ENCODE measurements at places on chromosomes 7 and 10.

DNA sequence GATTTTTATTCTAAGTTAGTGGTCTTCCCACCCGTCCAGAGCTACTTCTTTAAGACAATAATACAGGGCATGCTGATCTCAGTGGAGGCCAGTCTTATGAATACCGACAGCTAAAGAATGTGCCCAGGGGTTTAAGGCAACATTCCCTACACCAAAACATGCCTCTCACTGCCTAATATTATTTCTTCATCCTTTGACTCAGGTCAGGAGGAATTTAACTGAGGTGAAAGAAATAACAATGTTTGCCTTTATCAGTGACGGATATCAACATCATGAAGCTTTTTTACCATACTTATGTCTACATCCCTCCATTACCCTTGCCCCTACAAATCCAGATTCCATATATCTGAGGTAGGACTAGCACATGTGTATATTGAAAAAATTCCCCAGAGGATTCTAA lies 33.3 kb upstream of the TES start:
- no peak for DNase-seq

- no peak for DNase-seq
Observed at GRCh38 chr10:97943294-97943693, 87.1 kb downstream of the CRTAC1 start.

DNA sequence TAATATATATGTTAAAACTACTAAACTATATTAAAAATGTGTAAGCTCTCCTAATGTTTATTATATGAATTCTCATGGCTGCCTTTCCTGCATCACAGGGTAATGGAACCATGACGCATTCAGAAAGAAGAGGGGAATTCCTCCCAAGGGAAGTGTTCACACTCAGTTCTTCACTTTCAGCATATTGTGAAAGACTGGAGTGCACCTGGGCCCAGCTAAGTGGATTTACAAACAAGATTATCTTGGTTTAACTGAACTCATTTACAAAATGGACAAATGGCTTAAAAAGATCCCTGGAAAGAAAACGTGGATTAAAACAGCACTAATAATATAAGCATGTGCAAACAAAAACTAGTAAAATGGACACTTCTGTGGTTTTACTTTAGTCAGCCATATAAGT lies 149.8 kb downstream of the DOCK4 start:
- no peak for DNase-seq

DNA sequence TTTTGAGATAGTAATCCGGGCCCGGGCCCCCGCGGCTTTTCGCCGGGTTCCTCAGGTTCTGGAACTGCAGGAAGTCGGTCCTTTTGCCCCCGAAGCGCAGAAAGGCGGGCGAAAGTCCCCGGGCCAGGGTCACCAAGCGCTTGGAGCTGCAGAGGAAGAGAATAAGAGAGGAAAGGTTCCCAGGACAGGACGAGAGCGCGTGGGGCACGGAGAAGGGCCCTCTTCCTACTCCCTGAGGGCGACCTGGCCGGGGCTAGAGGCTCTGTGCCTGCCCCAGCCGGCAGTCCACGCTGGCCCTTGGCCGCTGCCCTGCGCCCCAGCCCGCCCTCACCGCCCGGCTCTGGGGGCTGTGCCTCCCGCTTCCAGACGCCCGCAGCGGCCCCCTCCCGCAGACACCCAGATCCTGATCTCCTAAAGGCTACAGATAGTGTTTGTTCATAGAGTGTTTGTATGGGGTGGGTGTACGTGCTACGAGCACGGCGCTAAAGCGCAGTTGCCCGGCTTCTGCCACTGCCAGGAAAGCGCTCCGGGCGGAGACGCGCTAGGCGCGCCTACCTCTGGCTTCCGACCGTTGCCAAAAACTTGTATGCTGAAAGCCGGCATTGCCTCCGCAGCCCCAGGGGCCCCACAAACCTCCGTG lies 3.2 kb downstream of the HPSE2 start:
- no peak for DNase-seq

- DNase-seq: no peak
Observed at GRCh38 chr7:39005036-39005435, 27.3 kb downstream of the POU6F2 start.

GRCh38 chr7:26493737-26494428 lies 202.2 kb downstream of the SNX10 start:
- DNase-seq: no peak

DNA sequence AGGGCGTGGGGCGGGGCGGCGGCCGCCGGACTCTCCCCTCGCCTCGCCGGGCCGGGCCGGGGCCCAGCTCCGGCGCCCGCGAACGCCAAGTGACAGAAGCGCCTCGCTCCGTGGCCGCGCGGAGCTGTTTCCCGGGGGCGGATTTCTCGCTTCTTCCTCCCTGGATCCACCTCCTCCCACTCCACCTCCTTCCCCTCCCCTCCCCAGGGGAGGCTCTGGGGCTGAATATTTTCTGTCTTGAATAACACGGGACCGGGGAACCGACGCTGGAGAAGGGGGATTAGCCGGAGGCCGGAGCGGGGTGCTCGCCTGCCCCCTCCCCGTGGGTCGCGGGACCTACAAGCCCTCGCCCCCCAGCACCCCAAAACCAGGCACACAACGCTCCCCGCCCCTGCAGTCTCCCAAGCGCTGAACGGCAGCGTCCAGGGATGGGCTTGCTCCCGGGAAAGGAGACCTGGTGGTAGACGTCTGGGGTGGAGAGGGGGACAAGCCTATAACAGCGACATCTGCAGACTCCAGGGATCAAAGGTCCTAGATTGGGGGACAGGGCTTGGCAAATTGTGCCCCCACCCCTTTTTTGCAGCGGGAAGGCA lies at the start of gene ARHGAP21:
Gene ARHGAP21, minus strand, starts transcription at position 100 of the 593 bp plus-strand sequence. CDS start 1,988 bp downstream, outside the sequence.
- DNase-seq: no peak

- no peak for DNase-seq
Observed at GRCh38 chr7:47496056-47496665, 85.8 kb downstream of the TNS3 start.

- no peak for DNase-seq
Observed at GRCh38 chr7:131104596-131105293, 222.9 kb upstream of the MKLN1 start.

- peak; percentile 31 for DNase-seq
Observed at GRCh38 chr7:106793015-106793975, 71.8 kb upstream of the PIK3CG start.

GRCh38 chr10:71998119-71998839 lies 34.1 kb downstream of the CHST3 start:
- DNase-seq: no peak

GRCh38 chr7:78400038-78400437 lies 601.5 kb downstream of the PHTF2 start:
- DNase-seq: no peak

GRCh38 chr10:61942604-61943461 lies 41.3 kb downstream of the ARID5B start:
- DNase-seq: no peak

GRCh38 chr10:22152403-22152802 lies 65.4 kb downstream of the EBLN1 start:
- DNase-seq: no peak

GRCh38 chr10:2463316-2463715 lies 604.0 kb upstream of the PFKP start:
- no peak for DNase-seq

DNA sequence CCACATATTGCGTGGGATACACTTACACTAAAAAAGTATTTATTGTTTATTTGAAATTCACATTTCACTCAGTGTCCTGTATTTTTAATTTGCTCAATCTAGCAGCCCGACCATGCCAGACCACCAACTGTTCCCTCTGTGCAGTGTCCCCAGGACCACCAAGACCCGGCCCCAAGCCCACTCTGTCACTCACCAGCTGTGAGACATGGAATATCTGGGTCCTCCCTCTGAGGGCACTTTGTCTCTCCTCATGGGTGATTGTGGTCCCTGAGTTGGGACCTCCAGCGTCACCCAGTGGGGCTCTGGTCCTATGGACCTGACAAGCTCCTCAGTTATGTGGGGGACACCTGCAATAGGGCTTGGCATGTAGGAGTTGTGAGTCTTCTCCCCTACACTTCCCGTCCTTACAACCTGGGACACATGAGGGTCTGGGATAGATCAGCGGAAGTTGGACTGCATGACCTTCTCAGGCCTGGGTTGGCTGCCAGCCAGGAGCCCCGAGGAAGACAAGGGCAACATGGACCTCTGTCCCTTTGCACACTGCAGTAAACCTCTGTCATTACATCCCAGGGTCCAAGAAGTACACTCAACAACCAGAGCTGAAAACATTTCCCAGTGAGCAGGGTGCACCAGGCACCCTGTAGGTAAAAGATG lies 12.1 kb downstream of the C10orf71 start:
- no peak for DNase-seq

- DNase-seq: no peak
Observed at GRCh38 chr10:30825495-30825894, 195.9 kb upstream of the LYZL2 start.

- DNase-seq: no peak
Observed at GRCh38 chr7:20407585-20408466, 77.1 kb downstream of the ITGB8 start.

- DNase-seq: no peak
Observed at GRCh38 chr7:139647085-139647484, 123.6 kb downstream of the CLEC2L start.

DNA sequence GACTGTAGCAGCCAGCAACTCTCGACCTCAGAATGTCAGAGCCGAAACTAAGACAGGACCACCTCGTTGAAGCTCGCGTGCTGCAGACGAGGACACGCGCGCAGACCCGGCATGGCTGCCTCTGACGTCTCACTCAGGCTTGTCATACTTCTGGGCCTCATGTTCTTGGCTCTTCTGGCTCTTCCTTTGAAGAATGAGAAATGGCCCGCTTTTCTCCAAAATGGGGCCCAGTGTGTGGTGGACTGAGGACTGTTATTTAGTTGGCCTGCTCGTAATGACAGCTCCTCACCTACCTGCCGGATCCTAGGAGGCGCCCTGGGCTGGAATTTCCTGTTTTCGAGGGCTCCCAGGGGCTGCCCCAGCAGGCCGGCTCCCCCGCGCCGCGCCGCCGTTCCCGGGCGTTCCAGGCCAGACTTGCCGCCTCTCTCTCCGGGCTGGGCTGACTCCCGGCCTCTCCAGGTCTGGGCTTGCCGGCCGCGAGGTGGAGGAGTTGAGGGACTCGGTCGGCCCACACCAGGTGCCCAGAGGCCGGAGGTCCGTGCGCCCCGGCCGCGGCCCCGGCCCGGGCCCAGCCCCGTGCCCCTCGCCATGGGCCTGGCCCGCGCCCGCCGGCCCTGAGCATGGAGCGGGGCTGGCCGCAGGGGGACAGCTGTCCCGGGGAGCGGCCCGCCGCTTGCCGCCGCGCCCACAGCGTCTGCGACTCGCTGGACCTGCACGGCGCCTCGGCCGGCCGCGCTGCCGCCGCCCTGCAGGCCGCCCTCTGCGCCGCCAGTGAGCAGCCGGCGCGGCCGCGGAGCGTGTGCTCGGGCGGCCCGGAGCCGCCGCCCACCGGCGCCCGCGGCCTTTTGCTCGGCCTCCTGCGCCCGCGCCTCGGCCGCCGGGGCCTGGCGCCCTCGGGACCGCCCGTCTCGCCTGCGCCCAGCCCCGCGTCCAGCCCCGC lies 28.1 kb downstream of the AGAP3 start:
- DNase-seq: no peak

- no peak for DNase-seq
Observed at GRCh38 chr7:66694286-66694685, 46.2 kb upstream of the RABGEF1 start.

DNA sequence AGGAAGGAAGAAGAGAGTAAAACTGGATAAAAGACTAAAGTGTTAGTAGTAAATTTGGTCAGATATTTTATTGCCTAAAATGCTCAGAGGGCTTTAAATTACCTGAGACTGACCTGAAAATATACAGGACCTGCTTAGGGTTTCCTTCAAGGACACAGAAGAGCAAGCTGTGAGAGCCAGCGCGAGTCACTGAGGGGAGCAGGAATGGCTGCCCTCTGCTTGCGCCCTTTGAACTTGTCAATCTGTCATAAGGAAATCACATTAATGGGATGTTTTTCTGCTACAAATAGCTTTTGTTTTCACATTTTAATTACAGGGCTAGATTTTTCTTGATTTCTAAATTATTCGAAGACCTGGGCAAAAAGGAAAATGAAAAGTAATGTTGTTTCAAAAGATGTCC lies 26.9 kb downstream of the DNAJB9 start:
- DNase-seq: no peak

DNA sequence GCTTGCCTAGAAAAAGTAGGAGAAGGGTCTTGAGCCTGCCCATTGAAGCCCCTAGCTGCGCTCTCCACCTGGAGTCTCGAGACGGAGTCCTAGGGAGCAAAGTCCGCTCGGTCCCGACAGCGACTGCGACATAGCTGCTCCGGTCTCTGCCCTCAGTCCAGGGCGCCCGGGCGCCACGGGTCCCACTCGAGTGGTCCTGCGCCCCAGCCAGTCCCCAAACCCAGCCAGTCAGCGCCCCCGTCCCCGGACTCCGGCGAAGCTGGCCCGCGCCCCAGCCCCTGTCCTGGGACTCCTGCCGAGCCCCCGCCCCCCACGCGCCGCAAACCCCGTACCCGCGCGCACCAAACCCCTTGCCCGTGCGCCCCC lies 490 bp downstream of the TNS3 start:
- no peak for DNase-seq

GRCh38 chr10:119726676-119727261 lies 919 bp downstream of the INPP5F start:
- DNase-seq: no peak

GRCh38 chr10:101816376-101816775 lies 1.9 kb downstream of the OGA start:
- no peak for DNase-seq

DNA sequence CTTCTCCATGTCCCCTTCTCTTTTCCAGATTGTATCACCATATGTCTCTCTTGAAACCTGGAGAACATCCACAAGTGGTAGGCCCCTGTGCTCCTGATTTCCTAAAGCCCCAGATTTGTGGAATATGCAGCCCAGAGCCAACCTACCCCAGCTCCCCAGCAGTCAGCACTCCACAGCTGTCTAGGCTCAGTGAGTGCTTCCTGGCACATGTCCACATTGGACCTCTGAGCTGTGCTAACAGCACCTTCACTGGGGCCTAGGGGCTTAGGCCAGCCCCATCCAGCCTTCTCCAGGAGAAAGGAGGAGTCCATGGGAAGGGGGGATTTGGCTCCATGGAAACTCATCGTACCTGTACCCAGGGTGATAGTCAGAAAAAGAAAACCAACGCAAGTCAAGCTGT lies 192.7 kb downstream of the FGFR2 start:
- DNase-seq: no peak

GRCh38 chr10:131844529-131845084 lies 56.2 kb upstream of the PPP2R2D start:
- no peak for DNase-seq

- no peak for DNase-seq
Observed at GRCh38 chr7:150830937-150831336, 21.4 kb upstream of the AOC1 start.

- no peak for DNase-seq
Observed at GRCh38 chr7:131563918-131564317, 7.5 kb upstream of the PODXL start.

DNA sequence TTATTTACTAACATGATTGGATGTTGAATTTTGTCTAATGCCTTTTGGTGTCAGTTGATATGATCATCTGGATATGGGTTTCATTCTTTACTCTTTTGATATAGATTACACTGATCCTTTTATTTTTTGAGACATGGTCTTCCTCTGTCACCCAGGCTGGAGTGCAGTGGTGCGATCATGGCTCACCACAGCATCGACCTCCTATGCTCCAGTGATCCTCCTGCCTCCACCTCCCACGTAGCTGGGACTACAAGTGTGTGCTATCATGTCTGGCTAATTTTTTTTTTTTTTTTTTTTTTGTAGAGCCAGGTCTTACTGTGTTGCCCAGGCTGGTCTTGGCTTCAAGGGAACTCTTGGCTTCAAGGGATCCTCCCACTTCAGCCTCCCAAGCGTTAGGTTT lies 27.1 kb downstream of the BMS1 start:
- no peak for DNase-seq

- no peak for DNase-seq
Observed at GRCh38 chr7:37732253-37732652, 48.7 kb downstream of the GPR141 start.

- DNase-seq: peak; percentile 26
Observed at GRCh38 chr10:92830478-92831389, 17.6 kb upstream of the EXOC6 start.
